NCI-H446 (cell line): ENCODE measurements at places on chromosomes 11 and 22.

DNA sequence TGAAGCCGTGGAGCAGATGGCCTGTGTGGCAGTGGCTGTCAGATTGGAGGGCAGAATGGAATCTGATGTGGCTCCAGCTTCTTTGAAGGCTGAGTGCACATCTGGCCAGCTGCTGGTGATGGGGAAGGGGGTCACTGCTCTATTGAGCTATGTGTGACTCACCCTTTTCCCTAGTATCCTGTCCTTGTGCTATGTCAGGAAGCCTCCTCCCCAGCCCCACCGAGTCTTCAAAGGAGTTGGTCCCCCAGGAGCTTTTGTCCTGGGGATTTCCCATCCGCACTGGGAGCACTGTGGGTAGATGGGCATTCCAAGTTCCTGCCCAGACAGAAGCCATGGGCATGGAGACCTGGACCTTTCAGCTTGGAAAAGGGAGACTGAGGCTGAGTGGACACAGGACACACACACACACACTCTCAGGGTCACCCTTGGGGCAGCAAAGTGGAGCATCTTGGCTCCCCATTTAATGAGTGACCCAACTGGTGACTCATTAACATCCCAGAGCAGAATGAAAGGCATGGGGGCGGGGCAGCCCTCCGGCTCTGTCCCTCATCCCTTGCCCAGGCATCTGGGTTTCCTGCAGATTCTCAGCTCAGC, 3.3 kb downstream of the SERPINH1 start:
- DNase-seq = no peak

- DNase-seq = no peak
These were observed 35.4 kb upstream of the CCDC34 start for GRCh38 chr11:27398400-27398770.

DNA sequence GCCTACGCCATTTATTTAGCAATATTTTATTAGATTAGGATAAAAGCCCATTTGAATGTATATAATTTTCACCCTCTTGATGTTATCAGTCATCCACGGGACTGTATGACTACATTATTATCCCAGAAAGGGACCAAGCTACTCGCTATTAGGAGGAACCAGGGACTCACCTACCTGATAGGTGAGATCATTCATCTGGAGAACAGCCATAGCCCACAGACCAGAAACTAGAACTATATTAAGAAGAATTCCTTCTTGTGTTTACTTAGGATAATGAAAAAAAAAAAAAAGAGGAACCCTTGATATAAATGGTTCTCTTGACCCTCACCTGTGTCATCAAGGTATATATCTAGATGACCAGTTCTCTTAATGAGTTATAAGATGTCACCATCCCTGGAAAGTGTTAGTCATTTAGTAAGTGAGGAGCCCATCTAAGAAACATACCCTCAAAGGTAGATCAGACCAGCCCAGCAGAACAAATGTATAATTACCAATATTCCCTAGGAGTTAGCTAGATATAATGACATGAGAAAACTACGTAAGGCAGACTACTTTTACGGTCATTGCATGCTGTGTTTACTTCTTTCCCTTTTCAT, 8.0 kb downstream of the SIK3 start:
- no peak for DNase-seq

DNA sequence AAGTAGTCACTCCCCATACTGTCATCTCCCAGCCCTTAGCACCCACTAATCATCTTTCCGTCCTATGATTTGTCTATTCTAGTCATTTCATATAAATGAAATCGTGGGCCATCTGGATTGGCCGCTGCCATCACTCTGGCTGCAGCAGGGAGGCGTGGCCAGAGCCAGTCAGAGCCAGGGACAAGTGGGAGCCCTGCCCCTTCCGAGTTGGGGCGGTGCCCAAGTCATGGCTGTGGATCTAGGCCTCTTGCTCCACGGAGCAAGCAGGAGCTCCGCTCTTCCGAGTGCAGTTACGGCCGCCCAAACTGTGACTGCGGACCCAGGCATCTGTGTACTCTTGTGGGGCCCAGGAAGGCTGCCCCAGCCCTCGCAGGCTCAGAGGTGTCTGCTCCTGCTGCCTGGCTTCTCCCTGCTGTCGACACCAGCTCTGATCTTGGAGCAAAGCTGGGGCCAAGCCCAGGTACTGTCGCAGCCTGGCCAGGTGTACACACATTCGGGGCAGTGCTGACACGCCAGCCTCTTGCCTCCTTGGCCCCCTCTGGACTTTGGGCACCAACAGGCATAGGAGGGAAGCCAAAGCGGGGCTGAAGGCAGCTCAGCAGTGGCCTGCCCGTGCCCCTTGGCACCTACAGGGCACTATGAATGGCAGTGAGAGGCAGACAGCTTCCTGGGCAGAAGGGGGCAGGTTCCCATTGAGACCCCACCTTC, 8.4 kb downstream of the MRPL48 start:
- DNase-seq = no peak

DNA sequence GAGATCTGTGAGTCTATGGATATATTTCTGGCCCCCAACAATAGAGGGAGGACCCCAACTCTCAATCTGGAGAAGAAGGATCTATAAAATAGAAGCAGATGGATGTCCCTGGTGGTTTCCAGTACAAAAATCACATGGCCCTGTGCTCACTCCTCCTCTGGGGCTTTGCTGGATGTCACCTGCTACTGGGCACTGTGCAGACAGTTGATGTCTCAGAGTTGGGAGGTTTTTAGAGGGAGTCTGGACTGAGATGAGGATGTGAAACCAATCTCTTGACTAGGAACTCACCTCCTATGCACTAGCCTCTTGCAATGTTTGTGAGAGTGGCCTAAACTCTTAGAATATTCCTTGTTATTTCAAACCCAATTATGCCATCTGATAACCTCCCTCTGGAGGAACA, 107.2 kb downstream of the SCN3B start:
- DNase-seq = no peak

DNA sequence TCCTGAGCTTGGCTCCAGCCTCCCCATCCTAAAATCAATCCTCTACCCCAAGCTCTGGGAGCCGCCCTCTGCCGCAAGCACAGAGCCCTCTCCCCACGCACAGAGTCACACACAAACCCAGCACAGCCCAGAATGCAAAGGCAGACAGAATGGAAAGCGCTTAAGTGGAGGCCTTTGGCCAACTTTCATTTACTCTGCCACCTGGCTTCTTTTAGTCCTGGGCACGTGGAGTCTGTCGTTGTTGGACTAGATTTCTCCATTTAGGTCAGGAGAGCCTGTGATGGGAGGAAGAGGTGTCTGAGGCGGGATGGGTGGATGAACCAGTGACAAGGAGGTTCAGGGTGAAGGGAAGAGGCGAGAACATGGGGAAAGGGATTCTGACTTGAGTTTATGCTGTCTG, 191.7 kb downstream of the DSCAML1 start:
- no peak for DNase-seq

DNA sequence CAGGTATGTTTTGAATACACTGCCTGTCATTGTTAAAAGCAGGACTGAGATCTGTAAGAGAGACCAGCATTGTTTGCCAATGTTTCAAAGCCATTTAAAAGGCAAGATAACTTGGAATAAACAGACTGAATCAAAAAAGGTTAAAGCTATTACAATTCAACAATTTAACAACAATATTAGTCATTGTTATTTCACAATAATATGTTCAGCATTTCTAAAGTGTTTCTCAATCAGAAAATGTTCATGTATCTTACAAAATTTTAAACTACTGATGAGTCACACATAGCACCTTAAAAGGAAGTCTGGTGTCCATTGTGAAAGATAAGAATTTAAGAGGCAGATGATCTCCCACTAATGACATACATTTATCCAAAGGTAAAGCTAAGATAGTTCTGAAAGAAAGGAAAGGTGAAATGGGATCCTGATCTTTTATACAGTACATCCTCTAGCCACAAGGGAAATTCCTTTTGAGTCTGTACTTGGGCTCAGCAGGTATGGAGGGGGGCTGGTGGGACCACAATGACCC, 79.7 kb downstream of the MAML2 start:
- no peak for DNase-seq

GRCh38 chr11:44651535-44652155, 75.1 kb upstream of the TSPAN18 start:
- no peak for DNase-seq

DNA sequence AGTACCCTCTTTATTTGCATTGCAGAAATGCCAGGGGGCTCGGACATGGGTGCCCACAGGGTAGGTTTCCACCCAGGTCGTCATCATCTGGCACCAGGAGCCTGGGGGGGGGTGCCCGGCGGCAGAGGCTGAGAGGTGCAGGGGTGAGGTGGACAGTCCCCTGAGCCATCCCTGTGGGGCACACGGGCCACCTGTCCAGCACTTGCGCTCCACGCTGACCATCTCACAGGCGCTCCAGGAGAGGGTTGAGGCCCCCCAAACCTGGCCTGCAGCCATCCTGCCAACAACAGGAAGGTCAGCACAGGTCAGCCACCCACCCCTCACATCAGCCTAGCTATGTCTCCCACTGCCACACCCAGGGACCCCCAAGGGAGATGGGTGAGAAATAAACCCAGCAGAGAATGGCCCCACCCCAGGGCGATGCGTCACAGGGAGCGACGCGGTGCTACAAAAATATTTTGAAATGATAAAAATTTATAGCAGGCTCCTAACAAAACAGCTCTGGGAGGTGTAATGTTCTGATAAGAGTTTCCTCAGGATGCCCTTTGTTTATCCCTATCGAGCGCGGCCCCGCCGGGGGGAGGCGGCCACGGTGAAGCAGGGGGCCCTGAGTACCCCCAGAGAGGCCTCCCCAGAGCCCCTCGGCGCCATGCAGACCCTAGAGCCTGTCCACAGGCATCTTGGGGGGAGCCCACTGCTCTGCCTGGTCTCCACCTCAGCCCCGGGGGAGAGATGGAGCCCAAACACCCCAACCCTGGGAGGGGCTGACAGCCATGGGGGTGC, 21.0 kb upstream of the GNB1L start:
- DNase-seq = no peak

DNA sequence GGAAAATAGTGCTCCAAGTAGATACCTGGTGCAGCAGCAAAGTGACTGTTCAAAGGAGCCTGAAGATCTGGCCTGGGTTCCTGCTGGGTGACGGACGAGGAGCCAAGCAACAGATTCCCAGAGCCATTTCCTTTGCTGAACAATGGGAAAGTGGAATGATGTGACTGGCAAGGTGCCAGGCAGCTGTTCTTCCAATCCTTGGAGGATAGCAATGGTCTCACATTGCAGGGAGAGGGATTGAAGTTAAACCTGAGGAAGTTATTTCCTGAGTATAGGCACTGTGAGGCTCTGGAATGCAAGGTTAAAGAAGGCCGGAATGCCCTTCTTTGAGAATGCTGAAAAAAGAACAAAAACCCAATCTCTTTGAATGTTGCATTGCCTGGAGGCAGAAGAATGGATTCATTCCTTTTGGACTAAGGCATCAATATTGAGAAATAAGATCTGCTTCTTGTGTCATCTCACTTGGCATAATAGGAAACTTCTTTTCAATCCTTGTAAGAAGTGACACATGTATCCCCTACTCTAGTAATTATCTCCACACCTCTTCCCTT, 223.8 kb downstream of the BLID start:
- DNase-seq = no peak

- DNase-seq = no peak
These were observed 650 bp upstream of the CHID1 start for GRCh38 chr11:911031-911889.

GRCh38 chr22:37303821-37304274, 21.5 kb downstream of the CYTH4 start:
- no peak for DNase-seq

GRCh38 chr11:7964873-7965272, 374 bp downstream of the NLRP10 start:
- DNase-seq = no peak

DNA sequence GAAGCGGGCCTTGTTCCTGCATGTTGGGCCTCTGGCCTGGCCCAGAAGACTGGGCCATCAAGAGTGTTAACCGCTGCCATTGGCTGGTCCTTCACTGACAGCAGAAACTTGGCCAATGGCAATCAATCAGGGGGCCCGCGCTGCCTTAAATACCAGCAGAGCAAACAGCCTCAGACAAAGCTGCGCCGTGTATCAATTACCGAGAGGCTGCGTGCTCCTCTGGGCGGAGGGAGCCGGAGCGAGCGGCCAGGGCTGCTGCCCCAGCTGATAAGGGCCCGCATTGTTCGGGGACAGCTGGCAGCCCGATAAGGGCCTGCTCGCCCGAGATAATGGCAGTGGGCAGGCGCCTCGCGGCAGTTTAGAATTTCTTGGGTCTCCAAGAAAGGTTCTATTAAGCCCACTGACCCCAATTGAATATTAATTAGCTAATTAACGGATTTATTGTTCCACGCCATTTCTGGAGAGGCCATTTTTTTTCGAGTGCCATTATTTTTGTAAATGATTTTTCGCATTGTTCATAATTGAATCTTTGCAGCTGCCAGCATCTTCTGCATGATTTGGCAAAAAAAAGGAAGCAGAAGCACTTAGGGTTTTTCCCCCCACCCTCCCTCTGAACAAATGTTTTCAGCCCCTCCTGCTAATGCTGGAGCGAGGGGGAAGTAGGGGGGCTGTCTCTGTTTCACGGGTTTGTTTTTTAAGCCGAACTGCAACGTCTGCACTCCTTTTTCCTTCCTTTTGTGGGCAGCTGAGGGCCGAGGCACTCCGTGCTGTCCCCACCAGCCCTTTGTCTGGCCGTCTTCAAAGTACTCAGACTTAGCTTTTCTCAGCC, 37.6 kb upstream of the RIC3 start:
- no peak for DNase-seq

DNA sequence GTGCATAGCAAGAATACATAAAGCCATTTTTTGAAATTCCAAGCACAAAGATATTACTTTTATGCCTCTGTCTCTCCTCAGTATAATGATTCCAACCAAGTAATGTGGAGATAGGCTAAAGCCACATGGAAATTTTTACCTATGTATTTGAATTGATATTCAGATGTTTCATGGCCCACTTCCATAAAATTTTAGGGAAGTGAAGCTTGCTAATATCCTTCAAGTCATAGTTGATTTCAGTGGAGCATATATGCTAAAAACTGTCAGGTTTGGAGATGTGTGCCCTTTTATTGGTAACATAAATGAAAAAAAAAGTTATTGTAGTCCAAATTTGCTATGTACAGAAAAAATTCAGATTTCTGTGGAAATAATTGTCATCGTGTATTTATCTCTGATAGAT, 12.3 kb downstream of the MS4A4E start:
- DNase-seq = no peak

DNA sequence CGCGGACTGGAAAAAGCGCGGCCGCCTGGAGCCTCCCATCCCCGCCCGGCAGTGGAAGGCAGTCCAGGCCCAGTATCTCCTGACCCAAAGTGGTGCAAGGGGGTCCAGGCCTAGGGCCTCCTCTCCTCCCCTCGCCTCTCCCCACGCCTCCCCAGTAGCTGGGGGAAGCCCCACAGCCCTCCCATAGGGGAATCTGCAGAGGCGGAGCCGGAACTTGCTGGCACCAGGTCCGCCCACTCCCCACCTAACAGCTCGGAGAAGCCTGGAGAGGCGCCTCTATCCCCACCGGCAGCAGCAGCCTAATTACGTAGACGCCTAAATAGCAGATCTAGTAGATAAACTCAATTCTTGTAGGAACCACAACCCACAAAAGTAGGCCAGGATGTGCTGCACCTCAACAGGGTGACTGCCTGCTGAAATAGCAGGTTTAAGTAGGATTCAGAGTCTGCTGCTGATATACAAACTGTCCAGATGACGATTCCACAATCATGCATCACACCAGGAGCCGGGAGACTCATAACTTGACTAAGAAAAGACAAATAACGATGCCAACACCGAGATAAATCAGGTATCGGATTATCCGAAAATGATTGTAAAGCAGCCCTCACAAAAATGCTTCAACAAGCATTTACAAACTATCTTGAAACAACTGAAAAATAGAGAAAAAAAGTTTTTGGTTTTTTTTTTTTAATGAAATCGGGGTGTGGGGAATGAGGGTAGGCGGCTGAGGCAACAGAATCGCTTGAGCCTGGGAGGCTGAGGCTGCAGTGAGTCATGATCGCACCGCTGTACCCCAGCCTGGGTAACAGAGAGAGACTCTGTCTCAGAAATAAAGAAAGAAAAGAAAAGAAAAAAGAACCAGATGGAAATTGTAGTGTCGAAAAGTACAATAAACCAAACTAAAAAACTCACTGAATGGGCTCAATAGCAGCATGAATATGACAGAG, 11.4 kb upstream of the BRD1 start:
- no peak for DNase-seq
